Naive thymus-derived CD4-positive, alpha-beta T cell (primary cell): ENCODE measurements at places on chromosomes 13 and 19. TPM values are rescaled to one million over a fixed set of nuclear protein-coding genes. Genes with fewer than 3 reads are reported as not detected.

DNA sequence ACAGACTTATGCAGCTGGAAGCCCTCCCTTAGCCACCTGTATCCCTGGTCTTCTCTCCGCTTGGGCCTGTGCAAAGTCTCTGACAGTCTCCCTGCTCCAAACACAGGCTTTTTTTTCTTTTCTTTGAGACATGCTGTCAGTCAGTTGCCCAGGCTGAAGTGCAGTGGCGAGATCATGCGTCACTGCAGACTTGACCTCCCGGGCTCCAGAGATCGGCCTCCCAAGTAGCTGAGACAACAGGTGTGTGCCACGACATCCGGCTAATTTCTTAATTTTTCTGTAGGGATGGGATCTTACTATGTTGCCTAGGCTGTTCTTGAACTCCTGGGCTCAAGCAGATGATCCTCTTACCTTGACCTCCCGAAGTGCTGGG is 1.6 kb downstream of the MZF1 start:
- no peak for DNase-seq

DNA sequence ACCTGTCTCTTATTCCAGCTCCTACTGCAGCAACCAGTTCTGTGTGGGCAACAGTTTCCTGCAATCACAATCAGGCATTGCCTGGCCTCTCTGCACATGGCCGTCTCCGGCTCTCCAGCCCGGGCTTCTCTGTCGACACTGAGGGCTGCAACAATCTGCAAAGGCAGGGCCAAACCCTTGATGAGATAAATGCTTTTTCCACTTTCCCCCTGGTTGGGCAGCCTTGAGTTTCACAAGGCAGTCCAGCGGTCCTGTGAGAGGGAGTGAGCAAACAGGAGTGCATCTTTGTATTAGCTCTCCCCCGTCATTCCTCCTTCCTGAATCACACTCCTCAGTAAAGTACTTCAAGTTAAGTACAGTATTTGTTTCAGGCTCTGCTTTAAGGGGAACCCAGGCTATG is 40.7 kb upstream of the VWA8 start:
- DNase-seq, result no peak

DNA sequence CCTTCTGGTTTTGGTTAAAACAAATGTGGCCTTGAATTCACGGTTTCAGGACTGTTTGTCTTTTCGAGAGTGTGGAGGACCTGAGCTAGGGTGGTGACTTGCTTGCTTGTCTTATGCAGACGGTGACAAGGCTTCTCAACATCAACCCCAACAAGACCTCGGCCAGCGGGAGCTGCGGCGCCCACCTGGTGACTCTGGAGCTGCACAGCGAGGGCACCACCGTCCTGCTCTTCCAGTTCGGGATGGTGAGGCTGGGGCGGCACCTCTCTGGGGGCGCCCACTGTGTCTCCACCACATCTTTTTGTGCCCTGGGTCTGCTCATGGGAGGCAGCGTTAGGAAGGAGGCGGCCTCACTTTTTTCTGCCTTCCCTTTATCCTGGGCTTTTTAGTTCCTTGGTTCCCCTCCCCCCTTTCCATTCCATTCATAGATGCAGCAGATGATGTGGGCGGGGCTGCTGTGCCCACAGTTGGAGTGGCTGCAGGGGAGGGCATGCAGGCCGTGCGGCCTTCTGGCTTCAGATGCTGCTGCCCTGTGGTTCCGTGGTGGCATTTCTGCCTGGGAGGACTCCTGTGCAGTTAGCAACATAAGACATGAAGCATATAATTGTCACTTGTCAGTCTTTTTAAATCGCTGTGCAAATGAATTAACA is 23.3 kb downstream of the LAMP1 start:
- no peak for DNase-seq

ADM5 gene
- total RNA-seq, result 2.8 TPM

GRCh38 chr19:46357846-46358583 is 11.1 kb downstream of the PPP5C start:
- DNase-seq, result no peak

- no peak for DNase-seq
These were observed 42.2 kb upstream of the KCTD4 start for GRCh38 chr13:45243077-45243476.

JAK3 gene
- total RNA-seq, result 154 TPM

MAP3K10 gene
- 30.1 TPM for total RNA-seq

DNA sequence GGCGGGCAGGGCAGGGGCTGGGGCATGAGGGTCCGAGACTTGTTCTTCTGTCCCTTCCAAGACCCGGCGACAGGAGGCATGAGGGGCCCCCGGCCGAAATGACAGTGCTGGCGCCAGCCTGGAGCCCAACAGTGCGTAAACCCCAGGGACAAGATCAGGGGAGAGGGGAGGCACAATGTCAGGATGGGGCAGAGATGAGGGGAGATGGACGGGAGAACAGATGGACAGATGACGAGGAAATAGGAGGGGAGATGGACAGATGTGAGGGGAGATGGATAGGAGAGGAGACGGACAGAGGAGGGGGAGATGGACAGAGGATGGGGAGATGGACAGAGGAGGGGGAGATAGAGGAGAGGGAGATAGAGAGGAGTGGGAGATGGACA is 518 bp downstream of the FLT3LG start:
- no peak for DNase-seq

DNA sequence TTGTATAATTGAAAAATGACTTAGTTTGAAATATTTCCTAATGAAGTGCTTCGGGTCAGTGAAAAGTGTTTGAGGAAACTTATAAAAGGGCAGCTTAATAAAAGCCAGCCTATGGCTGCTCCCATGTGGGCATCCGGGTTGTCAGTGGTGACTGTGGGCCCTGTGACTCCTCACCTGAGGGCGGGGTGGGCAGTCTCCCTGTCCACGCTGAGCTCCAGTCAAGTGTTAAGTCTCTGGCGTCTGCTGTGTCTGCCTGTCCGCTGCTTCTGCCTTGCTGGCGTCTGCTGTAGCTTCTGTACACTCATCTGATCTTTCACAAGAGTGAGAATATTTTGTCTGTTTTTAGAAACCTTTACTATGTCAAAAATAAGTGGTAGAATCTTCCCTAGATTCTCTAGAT is 7.1 kb downstream of the LAMP1 start:
- no peak for DNase-seq
